Sciatic nerve (tissue), 2 donors: ENCODE measurements at places on chromosomes 2 and 18.

DNA sequence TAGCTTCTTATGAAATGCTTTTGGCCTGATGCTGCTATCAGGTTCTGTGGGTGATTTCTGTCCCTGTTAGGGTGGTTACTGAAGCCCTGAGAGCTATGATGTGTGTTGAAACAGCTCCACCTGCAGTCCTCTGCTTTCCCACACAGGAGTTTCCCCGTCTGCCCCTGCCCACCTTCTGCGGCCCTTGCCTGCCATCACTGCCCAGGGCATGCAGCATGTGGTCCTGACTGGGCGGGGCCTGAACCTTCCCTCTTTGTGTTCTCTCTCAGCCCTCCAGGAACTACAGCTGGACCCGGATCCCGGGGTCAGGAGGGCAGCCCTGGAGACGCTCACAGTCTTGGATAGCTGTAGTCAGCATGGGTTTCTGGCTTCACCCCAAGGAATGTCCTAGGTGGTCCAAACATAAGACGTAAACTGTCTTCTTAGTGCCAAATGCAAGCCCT lies 21.4 kb downstream of the HJURP start:
- peak; percentile 53 for DNase-seq

DNA sequence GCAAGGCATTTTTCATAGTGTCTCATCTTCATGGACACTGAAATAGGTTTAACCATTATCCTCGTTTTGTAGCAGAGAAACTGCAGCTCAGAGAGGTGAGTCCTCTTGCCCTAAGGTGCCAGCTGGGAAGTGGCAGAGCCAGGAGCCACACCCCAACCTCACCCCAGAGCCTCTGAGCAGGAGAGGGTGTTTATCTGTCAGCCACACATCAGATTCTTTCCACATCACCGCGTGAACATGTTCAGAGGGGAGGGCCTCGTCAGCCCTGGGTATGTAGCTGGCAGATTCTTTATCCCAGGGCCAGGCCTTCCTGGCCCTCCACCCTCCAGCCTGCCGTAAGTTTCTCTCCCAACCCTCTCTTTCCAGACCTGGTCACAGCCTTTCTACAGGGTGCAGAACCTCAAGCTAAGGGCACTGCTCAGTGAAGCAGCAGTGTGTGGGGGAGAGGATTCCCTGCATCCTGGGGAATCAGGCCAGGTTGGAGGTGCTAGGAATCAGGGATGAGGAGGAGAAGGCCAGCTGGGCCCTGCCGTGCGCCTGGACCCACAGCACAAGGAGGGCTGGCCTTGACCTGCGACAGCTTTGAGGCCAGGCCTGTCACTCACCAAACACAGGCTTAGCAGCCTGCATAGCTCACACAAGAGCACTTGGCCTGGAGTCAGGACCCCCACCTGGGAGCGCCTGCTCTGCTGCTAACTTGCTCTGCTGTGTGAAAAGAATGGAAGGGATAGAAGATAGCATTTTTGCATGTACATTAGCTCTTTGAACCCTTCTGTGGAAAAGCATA lies 111.3 kb upstream of the MCFD2 start:
- no peak for DNase-seq

DNA sequence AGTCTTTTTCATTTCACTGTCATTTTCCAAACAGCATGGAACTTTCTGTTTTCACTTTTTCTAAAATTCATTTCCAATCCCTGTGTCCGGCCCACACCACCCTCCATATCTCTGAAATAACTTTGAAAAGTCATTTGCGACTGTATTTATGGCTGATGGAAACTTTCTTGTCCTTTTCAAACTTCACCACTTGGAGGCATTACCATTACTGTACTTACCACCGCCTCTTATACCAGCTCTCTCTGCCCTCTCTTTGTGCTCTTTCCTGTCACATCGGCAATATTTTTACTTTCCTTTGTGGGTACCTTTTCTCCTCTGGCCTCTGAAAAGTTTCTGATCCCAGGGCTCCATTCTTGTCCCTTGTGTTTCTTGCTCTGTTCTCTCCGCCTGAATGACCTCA lies 39.5 kb upstream of the IL1RL1 start:
- DNase-seq, result no peak

- DNase-seq, result peak; percentile 68
Observed at GRCh38 chr18:33578518-33579348, 714 bp downstream of the ASXL3 start.

DNA sequence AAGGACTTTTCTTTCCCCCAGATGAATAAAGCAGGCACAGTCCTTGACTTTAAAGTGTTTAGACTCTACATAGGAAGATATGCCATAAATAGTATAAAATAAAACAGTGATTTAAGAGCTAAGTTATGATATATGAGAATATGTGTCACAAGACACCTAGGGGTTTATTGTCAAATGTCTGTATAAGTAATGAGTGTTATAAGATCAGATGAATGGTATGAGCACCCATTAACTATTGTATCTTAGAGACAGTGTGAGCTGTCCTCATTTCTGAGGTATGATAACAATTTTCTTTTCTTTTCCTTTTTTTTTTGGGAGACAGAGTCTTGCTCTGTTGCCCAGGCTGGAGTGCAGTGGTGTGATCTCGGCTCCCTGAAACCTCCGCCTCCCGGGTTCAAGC lies 365.3 kb downstream of the RND3 start:
- DNase-seq, result no peak

DNA sequence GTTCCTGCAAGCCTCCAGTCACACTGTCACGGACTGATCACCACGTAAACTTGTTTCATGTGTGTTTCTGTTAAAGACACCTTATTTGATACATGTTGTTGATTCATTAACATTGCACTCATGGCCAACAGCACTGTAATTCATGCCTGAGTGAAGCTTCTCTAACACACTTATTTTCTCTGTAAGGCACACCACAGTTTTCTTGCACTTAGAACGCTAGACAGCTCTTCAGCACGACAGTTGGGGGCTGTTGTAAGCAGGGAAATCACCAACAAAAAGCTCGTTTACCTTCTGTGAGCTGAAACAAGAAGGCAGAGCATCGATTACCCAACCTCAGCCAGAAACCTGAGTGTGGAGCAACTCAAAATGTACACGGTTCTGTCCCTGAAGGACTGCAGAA lies 28.1 kb downstream of the TNFRSF11A start:
- DNase-seq, result no peak

- DNase-seq, result no peak
Observed at GRCh38 chr2:217415316-217415715, 555.5 kb upstream of the TNP1 start.

DNA sequence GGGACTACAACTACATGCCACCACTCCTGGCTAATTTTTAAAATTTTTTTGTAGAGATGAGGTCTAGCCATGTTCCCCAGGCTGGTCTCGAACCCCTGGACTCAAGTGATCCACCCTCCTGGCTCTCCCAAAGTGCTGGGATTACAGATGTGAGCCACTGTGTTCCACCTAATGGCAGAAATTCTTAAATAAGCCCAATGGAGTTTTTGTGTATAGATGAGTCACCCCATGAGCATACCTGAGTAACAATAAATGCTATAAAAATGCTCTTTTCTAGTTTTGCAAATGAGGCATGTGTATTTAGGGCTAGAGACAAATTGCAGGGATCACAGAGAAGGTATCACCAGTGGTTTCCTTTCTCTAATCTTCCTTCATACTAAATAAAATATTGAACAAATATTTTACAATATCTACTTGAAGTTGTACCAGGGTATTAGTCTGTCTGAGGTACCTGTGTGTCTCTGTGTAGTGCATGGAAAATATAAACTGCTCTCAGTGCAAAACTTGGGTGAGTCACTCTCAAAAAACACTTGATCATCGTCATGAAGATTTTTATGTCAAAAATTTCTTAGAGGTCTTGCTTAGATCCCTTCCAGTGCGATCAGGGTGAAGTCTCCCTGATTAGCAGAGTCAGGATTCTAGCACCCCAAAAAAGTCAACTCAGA lies 337.1 kb upstream of the MMADHC start:
- no peak for DNase-seq

GRCh38 chr2:146214394-146214929 lies 1630.4 kb upstream of the ACVR2A start:
- DNase-seq, result no peak

- no peak for DNase-seq
Observed at GRCh38 chr2:234422273-234422732, 74.6 kb downstream of the ARL4C start.

GRCh38 chr2:36701391-36701795 lies 4.9 kb downstream of the VIT start:
- no peak for DNase-seq

DNA sequence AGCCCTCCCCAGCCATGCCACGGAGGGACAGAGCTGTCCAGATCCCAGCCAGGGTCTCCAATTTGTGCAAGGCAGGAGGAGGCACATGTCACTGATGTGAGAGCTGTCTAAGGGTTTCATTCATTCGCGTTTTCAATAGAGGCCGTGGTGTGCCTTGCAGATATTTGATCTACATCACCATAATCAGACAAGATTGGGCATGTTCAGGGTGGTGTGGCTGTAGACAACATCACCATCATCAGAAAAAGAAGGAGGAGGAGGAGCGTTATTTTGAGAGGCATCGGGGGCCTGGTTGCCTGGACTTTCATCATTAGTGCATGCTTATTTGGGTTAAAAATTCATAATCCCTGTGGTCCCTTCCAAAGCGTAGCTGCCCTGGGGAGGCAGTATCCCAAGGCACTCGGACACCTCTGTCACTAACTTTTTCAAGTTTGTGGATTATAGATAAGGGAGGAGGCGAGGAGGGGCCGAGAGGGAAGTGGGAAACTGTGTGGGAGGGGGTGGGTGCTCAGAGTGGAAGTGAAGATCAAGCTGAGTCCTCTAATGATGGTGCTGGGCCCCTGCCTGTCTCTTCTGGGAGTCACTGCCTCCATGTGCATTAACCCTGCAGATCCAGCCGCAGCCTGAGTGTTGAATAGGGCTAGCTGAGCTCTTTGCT lies 194.1 kb downstream of the CTIF start:
- DNase-seq, result no peak

DNA sequence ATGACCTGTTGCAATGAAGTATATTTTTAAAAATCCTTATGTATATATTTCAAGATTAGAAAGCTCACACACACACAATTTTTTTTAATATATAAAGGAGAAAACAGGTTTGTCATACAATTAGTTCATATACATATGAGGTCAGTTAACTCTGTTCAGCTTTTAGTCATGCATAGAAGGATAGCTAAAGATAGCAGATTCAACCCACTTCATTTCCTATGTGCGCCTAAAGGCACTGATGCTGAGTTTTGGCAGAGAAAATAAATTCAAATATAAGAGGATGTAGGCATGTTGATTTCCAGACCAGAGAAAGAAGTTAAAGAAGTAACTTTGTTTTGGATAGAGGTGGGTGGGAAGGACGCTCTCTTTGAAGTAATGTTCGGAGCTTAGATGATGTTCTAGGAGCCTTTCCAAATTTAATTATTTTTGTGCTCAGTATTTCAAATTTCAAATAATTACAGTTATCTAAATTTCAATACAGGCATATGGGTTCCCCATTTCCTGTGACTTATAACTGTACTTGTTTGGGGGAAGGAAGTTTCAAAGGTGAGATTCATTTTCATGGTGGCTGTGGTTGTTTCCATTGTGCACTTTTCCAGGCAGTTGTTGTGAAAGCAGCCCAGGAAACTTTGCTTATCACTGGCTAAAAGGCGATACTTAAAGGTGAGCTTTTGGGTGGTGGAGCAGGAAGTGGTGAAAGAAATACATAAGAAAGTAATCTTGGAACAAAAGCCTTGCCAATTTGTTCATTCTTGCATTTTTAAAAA lies 523.4 kb upstream of the FANCL start:
- no peak for DNase-seq

- no peak for DNase-seq
Observed at GRCh38 chr18:69209761-69210160, 190.9 kb upstream of the DOK6 start.

GRCh38 chr2:231423176-231423575 lies 27.7 kb downstream of the B3GNT7 start:
- no peak for DNase-seq

DNA sequence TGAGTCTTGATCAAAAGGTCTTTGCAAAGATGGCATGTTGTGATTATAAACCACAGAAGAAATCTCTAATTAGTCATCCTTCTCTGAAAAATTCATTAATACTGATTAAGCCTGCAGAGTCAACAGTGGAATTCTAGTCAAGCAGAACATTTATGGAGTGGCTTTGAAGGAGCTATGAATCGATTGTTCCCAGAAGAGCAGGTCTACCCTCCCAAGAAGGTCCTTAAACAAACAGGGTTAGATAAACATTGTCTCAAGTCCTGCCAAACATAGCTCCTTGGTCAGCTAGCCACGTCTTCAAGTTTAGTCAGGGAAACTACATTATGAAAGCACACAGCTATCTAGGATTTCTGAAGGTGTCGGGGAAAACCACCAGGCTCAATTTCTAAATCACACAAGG lies 88.9 kb downstream of the ITGA4 start:
- no peak for DNase-seq

DNA sequence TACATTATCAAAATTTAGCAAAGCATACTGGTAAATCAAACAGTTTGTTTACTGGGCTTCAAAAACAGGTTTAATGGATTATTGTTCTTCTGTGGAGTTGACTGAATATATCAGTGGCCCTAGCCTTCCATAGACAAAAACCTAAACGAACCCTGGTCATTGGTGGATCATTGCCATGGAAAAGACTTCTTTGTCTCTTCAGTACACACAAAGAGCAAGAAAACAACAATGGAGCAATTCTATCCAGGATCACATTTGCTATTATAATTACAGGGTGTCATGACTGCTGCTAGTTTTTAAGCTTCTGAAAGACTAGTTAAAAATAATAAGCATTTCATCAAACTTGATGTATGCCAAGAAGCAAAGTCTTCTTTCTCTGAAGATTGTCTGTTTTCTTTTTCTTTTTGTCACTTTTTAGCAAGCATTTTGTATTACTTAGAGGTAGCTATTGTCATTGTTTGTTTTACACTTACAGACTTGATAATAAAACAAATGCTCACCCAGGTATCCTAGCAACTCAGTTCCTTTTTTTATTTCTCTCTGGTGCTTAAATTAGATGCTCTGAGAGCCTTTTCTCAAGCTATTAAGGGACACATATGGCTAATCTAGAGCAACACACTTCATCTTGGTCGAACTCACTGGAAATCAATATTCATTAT lies 1228.7 kb upstream of the DDX18 start:
- no peak for DNase-seq

- DNase-seq, result no peak
Observed at GRCh38 chr18:2147476-2148230, 423.7 kb downstream of the METTL4 start.

DNA sequence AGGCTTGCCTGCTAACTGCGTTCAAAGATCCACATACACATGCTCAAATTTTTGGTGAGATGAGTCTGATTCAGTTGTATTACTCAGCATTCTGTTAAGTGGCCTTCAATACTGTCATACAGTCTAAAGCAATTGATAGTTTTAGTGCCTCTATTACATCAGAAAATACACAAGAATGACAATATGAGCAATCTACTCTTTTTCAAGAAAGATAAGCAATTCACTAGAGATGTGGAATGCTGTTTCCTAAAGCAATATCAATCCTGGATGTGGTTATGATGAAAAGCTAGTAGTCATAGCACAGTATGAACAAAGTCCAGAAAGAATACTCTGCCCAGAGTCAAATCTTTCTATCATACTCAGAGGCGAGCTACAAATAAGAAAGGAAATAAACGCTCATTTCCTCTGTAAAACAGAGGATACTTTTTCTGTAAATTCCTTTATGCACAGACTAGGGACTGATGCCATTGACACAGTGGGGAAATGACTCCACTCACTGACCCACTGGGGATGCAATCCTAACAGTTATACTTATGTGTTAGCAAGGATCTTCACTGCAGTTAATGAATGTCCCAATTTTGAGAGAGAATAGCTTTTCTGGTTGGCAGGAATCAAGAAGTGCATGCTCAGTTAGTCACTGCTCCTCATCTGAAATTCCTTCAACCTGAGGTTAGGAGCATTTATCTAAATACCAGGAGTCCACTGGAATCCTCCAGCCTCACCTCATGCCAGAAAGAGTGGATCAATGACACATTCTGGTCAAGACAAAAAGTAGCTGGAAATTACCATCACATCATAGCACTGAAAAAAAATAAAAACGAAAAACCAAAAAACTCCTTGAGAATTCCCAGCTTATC lies 83.3 kb downstream of the PDE11A start:
- no peak for DNase-seq
